HL-60 (cell line): ENCODE measurements at places on chromosomes 5 and 9.
A peak's percentile ranks its signal among the peaks of the same experiment; 100 is the strongest.

GRCh38 chr5:129074903-129075302, 19.6 kb upstream of the ISOC1 start:
- DNase-seq: no peak

- no peak for DNase-seq
Measured at GRCh38 chr5:121834021-121834420, 17.7 kb upstream of the FTMT start.

- no peak for DNase-seq
Measured at GRCh38 chr5:82992646-82993045, 84.5 kb downstream of the TMEM167A start.

- peak; percentile 13 for DNase-seq
Measured at GRCh38 chr9:107260437-107261081, 22.5 kb upstream of the RAD23B start.

- DNase-seq: no peak
Measured at GRCh38 chr5:170426149-170426767, 37.1 kb upstream of the KCNMB1 start.

DNA sequence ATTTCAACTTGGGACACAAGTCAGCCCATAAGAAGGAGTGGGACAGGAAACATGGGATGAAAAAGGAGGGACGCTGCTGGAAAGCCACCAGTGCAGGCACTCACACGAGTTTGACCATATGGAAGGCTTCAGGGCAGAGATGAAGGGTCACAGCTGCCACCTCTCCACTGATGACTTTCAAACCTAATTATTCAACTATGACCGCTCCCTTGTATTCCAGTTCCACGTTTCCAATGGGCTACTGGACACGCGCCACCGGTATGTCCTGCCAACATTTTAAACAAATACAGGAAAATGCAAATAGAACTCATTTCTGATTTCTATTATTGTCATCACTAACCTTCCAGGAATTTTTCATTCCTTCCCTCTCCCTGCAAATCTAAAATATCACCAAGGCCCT, 134.7 kb downstream of the SLC1A3 start:
- no peak for DNase-seq

DNA sequence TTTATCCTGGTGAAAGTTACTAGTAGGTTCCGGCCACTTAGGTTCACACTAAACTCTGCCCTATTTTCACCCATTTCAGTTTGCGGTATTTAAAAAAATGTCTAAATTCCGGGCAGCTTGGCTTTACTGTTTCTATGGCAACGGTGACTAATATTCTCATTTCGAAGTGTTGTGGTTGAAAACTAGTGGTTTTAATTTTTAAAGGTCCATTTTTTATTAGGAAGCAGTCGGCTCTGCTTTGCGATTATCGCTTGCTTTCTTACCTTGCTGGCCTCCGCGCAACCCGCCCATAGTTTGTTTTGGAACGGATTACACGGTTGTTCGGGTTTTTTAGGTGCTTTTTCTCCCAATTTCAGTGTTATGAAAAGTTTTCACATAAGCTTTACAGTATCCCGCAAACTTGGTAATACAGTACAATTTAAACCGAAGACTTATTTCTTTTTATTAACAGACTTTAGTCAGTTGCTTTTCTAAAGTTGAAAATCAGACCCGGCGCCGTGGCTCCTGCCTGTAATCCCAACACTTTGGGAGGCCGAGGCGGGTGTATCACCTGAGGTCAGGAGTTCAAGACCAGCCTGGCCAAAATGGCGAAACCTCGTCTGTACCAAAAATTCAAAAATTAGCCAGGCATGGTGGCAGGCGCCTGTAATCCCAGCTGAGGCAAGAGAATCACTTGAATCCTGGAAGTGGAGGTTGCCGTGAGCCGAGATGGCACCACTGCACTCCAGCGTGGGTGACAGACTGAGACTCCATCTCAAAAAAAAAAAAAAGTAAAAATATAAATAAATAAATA, 1.6 kb downstream of the KDM4C start:
- DNase-seq: peak; percentile 51

DNA sequence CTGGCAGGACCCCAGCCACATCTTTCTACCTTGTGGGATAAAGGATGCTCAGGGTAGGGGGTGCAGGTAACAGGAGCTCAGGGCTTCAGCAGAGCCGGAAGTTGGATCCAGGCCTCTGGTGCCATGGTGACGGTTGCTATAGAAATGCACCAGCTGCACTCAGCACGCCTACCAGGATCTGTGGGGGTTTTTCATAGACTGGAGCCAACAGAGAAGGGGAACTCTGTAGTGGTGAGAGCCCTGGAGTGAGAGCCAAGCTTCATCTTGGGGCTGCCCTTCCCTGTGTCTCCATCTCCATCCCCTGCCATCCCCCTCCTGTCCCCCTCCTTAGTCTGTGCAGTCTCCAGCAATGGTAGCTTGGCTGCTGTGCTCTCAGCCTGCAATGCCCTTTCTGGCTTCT, 27.5 kb upstream of the BOD1 start:
- DNase-seq: no peak

GRCh38 chr5:149455889-149456409, 76.9 kb upstream of the IL17B start:
- no peak for DNase-seq

DNA sequence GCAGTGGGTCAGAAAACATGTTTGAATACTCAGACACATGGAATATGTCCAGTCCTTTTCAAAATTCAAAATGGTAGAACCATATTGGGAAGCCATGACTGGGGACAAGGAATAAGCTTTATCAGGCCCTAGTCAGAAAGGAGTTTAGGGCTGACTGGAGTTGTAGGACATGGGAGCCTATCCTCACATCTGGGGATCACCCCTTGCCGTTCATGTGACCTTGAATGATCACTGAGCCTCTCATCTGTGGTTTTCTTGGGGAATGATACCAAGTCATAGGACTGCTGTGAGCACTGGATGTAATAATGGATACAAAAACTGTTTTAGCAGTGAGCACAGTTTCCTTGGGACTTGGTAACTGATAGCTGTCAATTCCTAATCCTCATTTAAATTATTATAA, 84.7 kb downstream of the IQGAP2 start:
- DNase-seq: no peak

DNA sequence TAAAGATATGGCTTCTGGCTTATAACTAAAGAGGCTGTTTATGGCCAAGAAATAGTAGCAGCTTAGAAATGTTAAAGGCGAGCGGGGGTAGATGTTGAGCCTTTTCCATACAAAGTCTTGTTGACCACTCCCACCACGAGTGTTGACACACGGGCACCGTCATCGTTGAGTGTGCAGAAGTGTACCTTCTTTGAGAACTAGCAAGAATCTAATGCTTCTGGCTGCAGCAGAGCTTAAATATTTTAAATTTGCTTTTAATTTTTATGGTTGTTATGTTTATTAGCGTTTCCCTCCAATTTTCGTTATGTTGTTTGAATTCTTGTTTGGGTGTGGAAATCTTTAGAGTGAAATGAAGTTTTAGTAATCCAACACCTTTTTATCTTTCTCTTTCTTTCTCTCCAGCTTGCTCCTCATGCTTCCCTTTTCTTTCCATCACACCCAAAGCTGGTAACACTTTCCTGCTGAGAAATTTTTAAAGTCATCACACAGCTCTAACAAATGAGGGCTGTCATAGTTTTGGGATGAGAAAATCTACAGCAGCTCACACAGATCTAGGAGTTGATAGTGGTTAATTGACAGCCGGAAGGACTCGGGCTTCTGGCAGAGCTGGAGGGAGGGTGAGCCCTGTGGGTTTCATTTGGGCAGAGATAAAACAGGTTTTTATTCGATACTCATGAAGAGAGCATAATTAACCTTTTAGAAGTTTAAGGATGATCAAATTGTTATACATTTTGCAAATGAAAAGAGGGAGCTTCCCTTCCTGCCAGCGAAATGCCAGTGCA, 120.1 kb upstream of the ZNF608 start:
- DNase-seq: no peak

GRCh38 chr9:134676886-134677285, 35.3 kb downstream of the COL5A1 start:
- DNase-seq: no peak

DNA sequence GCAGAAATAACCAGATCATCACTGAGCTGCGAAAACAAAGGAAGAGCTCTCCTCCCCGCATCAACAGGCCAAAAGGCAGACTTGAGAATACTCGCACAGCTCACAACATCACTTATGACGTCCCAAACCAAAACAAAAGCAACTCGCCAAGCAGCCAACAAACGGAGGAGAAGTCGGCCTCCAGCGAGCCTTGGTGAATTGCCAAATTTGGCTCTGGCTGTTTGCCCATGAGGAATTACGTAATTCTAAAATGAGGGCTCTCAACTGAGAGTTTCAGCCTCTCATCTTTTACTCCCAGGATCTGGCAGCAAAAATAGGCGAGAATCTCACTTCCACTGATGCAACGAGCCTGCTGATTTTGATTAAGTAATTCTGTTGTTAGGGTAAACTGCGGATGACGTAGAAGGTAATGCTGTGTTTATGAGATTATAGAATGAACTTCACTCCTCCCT, 51.7 kb upstream of the SEMA6A start:
- peak; percentile 16 for DNase-seq

DNA sequence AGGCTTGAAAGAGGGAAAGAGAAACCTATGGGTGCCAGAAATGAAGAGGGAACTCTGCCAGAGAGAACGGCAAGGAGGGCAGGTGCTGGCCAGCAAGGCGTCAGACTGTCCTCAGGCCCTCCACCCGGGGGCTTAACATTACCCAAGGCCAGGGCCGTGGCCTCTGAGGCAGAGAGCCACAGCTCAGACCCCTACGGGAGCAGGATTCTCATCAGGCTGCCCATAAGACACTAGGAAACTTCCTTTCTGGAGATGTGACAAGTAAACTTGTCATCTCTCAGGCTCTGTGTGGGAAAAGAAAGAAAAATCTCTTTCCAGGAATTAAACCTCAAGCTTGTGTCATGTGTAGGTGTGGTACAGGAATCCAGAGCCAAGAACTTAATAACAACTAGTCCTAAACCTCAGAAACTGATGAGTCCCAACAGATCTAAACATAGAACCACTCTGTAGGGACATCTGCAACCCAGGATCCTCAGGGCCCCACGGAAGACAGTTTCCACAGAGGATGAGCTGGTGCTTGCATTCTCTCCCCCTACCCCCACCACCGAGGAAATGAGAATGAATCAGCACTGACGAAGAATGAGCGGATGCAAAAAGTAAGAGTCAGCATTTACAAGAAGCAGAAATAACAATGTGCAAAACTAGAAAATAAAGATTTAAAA, 74.3 kb downstream of the DCP2 start:
- DNase-seq: no peak

DNA sequence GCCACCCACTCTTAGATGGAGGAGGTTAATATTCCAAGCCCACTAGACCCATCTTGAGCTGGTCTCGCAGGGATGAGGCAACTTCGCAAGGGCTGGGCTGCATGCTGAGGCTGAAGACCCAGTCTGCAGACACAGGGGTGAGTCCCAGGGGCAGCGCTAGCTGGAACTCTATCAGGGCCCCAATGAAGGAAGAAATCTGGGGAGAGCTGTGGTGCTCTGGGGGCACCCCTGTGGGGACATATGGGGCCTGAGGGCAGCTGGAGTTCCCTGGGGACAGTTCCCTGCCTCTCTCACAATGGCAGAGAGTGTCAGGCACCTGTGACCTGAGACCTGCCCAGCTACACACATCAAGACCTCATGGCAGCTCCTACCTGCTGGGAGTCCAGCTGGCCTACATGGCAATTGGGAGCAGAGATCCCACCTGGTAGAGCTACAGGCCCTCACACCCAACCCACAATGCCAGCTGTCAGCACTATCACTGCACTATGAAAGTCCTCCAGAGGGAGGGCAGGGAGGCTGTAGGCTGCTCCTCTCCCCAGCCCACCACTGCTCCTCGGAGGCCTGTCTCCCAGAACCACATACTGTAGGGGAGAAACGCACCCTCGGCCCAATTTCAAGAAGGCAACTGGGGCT, 202.2 kb downstream of the GABBR2 start:
- no peak for DNase-seq

DNA sequence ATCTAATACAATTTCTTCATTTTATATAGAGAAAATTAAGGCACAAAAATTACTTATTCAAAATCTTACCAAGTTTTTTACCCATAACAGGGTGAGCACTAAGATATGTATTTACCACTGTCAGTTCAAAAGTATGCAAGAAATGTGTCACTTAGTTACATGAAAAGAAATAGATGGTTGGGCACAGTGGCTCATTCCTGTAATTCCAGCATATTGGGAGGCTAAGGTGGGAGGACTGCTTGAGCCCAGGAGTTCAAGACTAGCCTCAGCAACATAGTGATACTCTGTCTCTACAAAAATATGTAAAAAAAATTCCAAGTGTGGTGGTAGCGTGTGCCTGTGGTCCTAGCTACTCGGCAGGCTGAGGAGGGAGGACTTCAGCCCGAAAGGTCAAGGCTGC, 19.4 kb downstream of the YIPF5 start:
- DNase-seq: no peak

DNA sequence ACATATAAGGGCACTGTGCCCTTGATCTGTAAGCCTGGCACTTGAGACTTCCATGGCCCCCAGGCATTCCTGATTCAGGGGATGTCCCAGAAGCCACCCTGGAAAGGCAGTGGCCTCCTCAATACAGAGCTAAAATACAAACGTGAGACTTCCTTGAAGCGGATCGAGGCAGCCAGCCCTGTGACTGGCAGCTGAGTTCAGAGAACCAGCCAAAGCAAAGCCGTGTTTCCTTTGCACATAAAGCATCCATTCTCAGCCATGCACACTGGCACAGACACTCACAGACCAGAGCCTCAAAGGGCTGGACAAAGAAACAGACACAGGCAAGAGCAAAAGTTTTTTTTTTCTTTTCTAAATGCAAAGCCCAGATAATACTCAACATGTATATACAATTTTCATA, 18.8 kb upstream of the CPEB4 start:
- DNase-seq: no peak

DNA sequence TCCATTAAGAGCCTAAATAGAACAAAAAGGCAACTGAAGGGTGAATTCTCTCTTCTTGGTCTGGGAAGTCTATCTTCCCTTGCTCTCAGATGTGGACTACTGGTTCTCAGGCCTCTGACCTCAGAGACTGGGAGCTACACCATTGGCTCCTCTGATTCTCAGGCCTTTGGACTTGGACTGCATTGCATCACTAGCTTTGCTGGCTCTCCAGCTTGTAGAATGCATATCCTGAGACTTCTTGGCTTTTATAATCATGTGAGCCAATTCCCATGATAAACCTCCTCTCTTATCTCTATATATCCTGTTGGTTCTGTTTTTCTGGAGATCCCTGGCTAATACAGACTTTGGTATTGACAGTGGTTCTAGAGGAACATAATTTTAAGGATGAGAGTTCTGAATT, 89.8 kb downstream of the PSAT1 start:
- DNase-seq: no peak

DNA sequence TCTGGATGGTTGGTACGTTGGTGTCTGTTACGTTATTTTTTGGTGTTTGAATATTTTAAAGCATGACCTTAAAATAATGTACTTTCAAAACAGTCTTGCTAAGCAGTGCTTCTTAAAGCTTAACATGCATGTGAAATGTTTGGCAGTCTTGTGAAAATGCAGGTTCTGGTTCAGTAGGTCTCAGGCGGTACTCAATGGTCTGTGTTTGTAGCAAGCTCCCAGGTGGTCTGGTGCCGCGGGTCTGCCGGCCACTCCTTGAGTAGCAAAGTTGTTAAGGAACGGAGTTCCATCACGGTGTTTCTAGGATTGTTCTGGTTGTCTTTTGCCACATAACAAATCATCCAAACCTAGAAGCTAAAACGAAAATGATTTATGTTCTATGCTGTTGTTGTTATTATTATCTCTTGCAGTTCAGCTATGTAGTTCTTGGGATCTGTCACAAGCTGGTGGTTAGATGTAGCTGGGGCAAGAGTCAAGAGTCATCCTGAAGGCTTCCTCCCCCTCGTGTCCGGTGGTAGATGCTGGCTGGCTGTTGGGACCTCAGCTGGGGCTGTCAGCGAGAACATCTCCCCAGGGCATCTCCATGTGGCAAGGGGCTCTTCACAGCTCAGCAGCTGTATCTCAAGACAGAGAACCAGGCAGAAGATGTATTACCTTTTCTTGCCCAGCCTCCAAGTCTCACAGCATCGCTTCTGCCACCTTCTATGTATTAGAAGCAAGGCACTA, 186.8 kb downstream of the PALM2AKAP2 start:
- no peak for DNase-seq
